ENCODE measurements at places on chromosomes 5 and 9.

- DNase-seq: no peak
Observed at GRCh38 chr9:37363124-37363523, 59.4 kb upstream of the GRHPR start.

- no peak for DNase-seq
Observed at GRCh38 chr5:41370482-41370881, 139.9 kb downstream of the PLCXD3 start.

DNA sequence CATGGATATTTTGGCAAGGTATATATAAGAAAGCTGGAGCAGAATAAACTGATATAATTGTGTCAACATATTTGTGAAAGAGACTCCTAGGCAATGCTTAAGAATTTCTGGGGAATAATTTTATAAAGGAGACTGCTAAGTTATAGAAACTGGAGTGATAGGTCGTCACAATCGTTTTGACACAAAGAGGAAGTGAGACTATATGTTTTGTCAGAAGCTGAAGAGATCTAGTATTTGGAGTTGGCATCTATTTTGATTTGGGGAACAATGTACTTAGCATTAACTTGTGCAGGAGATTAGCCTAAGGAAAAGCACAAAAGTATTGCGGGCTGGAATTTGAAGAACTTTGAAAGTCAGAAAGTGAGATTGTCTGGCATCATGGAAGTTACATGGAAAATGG, 582.5 kb downstream of the TAF11L14 start:
- no peak for DNase-seq

GRCh38 chr5:15794052-15794985, 294.3 kb downstream of the FBXL7 start:
- DNase-seq: no peak

DNA sequence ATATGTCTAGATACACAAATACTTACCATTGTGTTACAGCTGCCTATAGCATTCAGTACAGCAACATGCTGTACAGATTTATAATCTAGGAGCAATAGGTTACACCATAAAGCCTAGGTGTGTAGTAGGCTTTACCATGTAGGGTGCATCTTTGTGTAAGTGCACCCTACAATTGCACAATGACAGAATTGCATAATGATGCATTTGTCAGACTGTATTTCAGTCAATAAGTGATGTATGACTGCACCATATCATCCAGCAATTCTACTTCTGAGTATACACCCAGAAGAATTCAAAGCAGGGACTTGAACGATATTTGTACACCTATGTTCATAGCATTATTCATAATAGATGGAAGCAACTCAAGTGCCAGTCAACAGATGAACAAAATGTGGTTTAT, 100.4 kb upstream of the SLC44A1 start:
- no peak for DNase-seq

- no peak for DNase-seq
Observed at GRCh38 chr5:71769287-71769686, 50.2 kb downstream of the CARTPT start.

DNA sequence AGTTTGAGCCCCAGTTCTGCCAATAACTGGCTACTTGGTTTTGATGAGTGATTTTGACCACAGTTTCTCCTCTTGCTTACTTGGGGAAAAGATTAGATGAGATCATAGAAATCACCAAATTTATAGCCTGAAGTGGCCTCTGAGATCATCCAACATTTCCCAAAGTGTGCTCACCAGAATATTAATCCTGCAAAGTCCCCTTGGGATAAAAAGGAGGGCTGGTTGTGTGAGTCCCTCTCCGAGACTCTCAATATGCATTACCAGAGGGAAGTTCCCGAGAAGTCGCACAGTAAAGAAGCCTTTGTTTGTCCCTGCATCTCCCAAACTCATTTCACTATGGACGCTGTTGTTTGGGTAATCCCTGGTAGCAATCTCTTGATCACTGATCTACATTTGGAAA, 88.4 kb upstream of the ADRA1B start:
- no peak for DNase-seq

GRCh38 chr9:135641745-135642144, 2.4 kb upstream of the GLT6D1 start:
- no peak for DNase-seq
